ENCODE measurements at places on chromosomes 12 and 14.

- DNase-seq = no peak
These were observed 45.4 kb upstream of the NEDD1 start for GRCh38 chr12:96861656-96862055.

DNA sequence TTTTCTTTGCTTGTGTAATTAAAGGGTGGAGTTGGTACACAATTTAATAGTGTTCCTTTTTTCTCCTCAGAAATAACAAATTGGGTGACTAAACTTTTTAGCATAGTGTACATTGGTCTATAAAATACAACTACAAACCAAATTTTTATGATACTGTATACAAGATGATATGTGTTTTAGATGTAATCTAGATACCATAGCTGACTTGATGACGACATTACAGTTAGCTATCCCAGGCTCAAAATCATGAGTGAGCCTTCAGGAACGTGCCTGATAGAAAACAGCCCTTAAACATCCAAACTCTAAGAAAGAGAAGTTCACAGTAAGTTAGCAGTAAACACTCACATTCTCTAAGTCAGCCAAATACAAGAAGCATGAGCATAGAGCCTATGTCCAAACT lies 99.0 kb upstream of the SSTR1 start:
- DNase-seq = no peak

DNA sequence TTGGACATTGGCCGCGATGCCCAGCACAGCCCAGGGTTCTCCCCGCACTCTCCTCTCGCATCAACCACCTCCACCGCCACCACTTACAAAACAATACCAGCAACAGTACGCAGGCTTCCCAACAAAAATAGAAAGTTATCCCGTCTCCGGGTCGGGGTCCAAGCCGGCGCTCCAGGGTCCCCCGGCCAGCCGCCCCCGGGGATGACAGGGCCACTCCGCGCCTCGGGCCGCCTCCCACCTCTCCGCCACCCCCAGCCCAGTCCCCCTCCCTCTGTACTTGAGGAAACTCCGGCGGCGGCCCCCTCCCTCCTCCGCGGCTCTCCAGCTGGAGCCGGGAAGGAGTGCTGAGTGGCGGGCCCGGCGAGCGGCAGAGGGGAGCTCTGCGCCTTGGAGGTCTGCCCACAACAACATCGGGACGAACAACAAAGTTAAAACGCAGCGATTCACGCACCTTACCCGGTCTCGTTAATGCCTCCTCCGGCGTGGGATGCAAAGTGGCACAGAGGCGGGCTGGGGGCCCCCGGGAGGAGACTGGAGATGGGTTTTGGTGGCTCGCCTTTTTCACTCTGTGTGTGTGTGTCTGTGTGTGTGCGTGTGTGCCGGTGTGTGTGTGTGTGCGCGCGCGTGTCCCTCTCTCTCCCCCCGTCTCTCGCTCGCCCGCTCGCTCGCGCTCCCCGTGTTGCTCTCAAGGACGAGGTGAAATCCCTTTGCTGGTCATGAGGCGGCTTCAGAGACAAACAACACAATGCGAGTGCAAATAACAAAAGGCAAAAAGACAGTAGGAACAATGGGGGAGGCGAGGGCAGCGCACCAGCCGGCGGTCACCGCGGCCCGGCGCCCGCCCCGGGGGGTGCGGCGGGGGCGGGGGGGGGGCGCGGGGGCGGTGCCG lies 386.8 kb downstream of the BCAT1 start:
- DNase-seq = no peak

- peak; percentile 16 for DNase-seq
These were observed 5.7 kb upstream of the NOS1 start for GRCh38 chr12:117367006-117367638.

DNA sequence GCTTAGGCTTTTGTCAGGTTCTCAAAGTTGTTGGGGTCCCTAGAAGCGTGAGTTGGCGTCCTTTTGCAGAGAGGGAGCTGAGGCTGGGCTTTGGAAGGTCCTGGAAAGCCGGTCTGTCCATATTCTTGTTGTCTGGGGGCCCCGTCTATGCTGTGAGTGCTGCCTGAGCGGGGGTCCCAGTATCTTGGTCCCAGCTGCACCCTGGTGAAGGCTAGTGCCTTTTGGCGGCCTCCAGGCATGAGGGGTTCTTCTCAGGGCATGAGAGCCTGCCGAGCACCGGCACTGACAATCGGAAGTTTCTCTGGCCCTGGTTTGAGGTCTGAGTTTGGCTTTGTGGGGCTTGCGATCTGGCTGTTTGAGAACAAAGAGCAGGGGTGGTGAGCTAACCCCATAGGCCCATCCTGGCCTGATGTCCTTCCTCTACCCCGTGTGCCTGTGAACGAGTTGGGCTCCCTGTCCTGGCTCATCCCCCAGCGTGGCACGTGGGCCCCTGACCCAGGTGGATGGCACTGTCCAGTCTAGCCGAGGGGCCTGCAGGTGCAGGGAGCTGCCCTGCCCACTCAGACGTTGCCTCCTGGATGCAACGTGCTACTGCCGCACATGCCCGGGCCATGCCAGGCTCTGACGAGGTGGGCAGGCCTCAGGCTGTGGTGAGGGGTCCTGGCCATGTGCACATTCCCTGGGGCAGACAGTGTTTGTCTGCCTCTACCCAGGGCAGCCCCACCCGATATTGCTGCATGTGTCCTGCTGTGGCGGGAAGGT lies 3.9 kb downstream of the CEP170B start:
- DNase-seq = no peak

GRCh38 chr14:67158566-67158965 lies 30.7 kb upstream of the GARIN2 start:
- no peak for DNase-seq

DNA sequence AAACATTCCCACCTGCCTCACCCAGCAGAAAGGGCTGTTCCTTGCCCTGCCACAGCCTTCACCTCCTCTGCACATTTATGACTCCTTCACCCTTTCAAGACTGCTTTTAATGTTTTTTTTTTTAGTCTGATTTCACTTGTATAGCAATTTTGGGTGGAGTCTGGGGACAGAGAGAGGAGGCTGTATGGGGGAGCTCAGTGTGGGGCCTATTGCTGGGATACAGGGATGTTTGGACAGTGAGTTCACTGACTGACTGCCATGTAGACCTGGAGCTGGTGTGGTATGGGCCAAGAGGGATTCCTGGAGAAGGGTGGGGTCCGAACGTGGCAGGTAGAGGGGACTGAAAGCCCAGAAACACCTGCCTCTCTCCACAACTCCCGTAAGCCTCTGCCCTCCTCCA lies 1.9 kb upstream of the KRT85 start:
- DNase-seq = no peak

- DNase-seq = no peak
These were observed at the start of gene FZD10 for GRCh38 chr12:130162267-130162666. Gene FZD10, plus strand, starts transcription at chr12:130162464. Its CDS starts 479 bp downstream, at chr12:130162943.

DNA sequence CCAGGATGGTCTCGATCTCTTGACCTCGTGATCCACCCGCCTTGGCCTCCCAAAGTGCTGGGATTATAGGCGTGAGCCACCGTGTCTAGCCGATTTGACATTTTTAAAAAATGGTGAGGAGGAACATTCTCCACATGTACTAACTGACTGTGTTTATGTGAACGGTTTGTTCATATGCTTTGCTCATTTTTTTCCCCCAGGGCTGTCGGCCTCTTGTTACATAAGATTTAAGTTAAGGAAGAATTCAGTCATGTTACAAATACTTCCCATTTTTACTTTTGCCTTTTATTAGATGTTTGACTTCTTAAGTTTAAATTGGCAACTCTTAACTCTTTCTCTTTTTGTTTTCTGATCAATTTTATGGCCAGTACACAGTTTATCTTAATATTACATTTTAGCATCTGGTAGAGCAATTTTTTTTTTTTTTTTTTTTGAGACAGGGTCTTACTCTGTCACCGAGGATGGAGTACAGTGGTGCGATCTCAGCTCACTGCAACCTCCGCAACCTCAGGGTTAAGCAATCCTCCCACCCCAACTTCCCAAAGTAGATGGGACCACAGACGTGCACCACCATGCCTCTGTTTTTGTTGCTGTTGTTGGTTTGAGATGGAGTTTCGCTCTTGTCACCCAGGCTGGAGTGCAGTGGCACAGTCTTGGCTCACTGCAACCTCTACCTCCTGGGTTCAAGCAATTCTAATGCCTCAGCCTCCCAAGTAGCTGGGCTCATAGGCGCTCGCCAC lies 9.6 kb downstream of the GNS start:
- no peak for DNase-seq

DNA sequence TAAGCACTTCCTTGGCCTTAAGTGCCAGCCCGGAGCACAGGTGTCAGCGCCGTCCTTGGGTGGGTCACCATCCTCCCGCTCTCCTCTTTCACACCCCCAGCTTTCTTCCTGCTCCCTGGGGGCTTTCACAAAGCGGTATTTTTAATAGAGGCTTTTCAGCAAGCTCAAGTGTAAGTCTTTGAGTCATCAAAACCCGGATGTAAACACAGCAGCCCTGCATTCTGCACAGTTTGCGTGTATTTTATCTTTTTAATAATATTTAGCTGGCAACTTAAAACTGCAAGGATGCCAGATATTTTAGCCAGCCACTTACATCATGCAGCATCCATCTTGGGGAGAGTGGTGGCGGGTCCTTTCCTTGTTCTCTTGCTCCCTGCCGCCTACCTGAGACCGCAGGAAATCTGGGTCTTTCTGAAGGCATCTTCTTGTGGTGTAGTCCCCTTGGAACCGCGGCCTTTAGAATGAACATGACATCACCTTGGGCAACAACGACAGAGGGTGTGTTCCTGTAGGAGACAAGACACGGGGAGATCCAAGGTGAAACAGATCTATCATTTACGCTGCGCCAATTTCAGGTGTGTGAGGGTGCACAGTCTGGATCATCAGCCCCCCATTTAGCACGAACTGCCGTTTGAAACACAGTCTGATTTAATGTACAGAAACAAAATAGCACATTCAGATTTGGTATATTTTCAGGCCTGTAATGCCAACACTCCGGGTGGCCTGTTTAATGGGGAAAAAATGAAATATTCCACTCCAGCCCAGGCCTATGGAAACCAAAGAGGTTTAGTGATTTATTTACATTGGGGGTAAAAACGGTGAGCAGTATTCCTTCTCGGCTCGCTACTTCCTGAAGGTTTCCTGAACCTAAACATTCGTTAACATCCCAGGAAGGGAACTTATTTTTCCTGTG lies 12.5 kb upstream of the IRF2BPL start:
- DNase-seq = no peak

GRCh38 chr14:83301791-83302190 lies 1768.1 kb upstream of the SEL1L start:
- DNase-seq = no peak

- no peak for DNase-seq
These were observed 19.3 kb upstream of the CCER1 start for GRCh38 chr12:90974286-90974685.

GRCh38 chr14:103126873-103127304 lies 3.6 kb downstream of the TNFAIP2 start:
- DNase-seq = no peak

DNA sequence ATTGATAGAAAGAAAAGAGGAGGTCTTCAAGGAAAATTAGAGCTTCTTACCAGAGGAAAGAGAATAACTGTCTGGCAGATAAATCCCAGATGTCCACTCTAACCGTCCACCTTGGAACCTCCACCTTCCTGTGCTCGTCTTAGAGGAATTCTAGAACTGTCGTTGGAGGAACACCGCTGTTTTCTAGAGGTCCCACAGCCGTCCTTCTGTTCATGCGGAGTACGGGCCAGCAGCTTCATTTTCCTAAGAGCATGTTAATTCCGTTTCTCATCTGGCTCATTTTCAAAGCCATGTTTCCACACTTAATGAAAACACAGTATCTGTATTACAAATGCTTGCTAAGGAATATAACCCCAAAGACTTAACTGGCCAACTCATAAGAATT lies 107.9 kb upstream of the ESRRB start:
- DNase-seq = no peak

DNA sequence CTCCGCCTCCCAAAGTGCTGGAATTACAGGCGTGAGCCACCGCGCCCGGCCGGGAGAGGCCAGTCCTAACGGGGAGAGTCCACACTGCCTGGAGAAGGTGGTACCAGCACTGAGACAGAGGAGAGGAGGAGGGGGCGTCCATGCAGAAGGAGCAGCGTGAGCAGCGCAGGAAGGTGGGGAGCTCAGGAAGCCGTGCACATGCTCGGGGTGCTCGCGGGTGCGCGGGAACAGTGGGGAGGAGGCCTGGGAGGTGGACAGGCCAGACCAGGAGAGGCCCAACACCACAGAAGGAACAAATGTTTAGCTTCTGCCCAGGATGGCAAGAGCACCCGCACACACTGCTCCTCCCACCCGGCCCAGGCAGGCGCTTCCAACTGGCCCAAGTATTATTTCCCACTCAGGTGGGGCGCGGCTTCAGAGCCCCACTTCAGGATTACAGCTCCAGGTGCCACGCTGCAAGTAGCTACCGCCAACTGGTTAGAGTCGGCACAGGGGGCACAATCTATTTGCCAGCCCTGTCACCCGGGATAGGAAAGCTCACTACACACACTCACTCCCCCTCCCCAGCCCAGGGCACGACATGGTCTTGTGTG lies 80.8 kb upstream of the BCL11B start:
- no peak for DNase-seq

GRCh38 chr12:97292588-97292987 lies 170.0 kb upstream of the RMST start:
- DNase-seq = no peak

DNA sequence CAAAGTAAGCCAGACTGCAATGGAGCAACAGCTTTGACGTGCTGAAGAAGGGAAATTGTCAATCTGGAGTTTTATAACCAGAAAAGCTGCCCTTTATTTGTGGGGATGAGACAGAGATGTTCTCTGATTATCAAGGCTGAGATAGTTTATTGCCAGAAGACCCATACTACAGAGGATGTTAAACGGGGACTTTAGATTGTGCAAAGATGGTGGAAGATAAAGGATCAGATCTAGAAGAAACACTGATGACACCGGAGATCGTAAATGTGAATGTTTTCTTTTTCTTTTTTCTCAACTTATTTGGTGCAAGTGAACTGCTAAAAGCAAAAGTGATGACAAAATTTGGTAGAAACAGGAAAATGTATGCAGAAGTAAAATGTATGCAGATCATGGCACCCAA lies 178.3 kb upstream of the PLEKHG7 start:
- DNase-seq = no peak

GRCh38 chr12:106120519-106121105 lies 18.1 kb downstream of the NUAK1 start:
- DNase-seq = no peak

DNA sequence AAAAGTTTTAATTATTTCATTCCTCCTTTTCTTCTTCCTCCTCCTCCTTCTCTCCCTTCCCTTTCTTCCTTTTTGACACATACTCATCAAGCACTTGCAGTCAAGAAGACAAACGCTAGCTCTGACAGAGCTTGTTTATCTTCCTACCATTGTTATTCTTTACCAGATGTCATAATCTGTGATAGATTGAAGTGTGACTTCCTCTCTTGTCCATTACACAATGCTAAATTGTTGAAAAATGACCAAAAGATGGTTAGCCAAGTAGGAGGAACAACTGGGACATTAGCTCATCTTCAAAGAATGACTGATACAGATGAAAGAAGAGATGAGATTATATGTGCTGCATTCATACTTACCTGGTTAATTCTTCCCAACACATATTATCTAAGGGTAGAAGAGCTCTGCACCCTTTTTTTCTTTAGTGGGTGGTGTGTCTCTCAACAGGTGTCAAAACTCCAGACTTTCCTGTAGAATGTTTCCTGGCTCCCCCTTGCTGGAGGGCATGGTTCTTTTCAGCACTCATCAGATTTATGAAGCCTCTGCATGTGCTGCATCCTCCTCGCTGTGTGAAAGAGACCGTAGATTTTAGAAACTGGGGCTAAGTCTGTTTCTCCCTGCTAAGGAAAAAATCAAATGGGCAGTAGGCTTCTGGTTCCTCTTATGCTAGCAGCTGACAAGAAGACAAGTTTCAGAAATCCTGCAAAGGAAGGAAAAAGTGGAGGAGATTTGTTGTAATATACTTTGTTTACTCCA lies 147.1 kb downstream of the TMX1 start:
- DNase-seq = no peak
